ENCODE measurements at places on chromosomes 11 and 22.
A peak's percentile ranks its signal among the peaks of the same experiment; 100 is the strongest.

- no peak for DNase-seq
Observed at GRCh38 chr11:116360221-116360941, 412.4 kb downstream of the BUD13 start.

DNA sequence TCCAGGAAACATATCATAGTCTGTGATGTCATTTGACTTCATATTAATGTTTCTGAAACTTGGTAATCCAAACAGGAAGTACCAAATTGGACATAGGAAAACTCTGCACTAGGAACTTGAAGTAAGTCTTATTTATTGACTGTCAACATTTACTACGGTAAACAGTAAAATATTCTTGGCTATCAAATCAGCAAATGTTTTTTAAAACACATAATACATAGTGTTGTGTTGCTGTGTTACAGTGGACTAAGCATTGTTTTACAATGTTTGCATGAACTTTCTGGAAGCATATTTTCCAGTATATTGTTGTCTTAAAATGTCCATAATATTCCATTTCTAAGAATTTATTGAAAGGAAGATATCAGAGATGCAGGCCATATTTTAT is 2.8 kb upstream of the OR51E2 start:
- no peak for DNase-seq

GRCh38 chr11:124071623-124071948 is 30.5 kb upstream of the OR10G7 start:
- no peak for DNase-seq

DNA sequence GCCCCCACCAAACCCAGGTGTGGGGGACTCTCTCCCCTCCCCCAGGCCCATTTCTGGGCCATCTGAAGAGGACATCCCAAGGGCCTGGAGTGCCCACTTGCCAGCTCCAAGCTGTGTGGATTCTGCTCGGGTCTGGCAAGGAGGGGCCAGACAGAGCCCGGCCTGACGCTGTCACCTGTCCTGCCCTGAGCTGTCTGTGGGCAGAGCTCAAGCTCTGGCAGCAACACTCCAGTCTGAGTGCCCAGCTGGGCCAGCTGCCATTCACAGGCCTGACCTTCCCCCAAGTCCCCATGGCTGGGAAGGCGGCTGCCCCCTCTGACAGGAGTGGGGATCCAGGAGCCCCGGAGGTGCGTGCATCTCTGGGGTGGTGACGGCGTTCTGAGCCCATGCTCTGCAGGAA is 6.2 kb upstream of the PIM3 start:
- no peak for DNase-seq

DNA sequence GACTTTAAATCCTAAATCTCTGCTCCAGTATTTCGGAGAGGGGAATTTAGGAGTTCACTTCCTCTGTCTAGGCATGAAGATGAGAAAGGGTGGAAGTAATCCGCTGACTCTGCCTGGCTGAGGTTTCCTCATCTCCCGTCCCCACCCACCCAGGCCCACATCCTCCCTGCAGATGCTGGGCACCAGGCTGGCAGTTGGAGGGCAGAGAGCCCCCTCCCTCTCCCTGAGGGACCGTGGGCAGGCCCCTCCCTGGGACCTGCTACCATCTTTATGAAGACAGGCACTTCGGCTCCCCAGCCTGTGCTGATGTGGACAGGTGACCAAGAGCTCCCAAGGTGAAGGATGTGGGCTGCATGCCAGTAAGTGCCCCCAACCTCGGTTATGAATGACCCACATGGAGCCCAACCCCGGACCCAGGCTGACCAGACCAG is 6.7 kb downstream of the CASTOR1 start:
- DNase-seq: no peak

DNA sequence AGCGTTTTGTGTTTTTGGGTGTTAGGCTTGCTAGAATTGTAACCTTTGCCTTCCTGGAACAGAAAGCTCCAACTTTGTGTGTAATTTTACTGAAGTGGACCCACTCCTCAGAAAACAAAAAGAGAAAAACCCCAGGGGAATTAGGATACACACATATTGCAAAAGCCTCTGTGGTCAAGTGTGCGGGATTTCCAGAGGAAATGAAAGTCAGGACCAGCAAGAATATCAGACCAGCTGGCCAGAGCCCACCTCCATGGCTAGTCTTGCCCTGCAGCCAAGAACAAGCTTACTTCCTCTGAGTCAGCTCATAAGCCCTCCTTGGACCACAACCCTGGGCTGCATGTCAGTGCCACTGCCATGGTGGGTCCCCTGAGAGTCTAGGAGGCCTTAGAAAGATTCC is 37.0 kb upstream of the FTH1 start:
- DNase-seq: peak; percentile 55

DNA sequence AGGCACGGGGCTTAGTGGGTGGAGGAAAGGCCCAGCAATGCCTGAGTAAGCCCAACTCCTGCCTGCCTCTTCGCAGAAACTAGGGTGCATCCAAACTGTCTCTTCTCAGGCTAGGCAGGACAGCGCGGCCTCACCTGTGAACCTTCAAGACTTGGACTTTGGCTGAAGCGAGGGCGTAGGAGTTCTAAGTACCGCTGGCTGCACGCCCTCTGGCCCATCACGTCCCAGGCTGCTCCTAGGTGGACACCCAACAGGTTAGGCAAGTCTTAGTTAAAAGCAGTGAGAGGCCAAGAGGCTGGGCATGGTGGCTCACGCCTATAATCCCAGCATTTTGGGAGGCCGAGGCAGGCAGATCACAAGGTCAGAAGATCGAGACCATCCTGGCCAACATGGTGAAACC is 1.8 kb upstream of the DDB2 start:
- no peak for DNase-seq

DNA sequence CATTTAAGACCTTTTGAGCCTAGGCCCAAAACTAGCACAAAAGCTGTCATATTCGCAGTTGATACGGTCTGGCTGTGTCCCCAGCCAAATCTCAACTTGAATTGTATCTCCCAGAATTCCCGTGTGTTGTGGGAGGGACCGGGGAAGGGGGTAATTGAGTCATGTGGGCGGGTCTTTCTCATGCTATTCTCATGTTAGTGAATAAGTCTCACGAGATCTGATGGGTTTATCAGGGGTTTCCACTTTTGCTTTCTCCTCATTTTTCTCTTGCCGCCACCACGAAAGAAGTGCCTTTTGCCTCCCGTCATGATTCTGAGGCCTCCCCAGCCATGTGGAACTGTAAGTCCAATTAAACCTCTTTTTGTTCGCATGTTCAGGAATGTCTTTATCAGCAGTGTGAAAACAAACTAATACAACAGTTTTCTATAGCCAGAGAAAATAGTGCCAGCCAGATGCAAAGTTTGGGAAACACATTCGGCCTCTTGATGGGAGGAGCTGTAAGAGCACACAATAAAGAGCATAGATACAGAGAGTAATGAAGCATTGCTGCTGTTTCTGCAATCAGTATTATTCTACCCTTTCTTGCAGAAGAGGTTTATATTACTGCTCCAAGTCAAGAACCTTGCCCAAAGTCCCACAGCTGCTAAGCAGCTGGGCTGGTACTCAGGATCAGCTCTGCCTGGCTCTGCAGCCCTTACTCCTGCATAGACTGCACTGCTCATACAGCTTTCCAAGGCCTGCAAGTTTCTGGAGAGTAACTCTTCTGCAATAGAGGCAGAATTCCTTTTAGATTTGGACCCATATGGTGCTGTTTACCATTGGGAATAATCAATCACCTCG is 2.0 kb upstream of the ZNF195 start:
- no peak for DNase-seq

- DNase-seq: no peak
Observed at GRCh38 chr11:74683279-74683871, 47.9 kb downstream of the CHRDL2 start.

DNA sequence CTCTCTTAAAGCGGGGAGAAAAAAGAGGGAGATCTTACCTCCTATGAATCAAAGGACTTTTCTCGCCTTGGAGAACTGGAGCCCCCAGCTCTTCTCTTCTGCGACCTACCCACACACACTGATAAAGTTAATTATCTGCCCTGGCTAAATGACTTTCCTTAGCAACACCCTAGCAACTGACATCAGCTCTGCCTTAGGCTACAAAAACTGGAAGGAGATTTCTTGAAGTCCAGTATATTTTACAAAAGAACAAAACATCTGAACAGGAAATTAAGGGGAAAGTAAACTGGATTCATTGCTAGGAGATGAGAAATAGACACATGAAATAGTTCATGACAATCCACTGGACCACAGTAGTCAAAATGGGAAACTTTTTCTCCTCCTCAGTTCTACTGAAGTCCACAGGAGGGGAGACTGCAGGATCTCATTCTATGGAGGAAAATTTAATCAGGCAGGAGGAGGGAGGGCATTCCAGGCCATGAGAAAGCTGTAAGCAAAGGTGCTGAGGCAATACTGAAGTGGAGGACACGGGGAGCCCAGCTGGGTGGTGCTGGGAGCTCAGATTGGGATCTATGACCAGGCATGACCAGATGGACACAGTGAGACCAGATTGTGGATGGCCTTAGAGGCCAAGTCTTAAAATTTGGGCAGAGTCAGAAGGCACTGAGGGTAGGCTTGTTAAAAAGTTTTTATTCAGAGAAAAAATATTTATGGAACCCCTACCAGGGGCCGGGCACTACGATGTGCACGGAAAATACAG is 3.7 kb upstream of the SPON1 start:
- DNase-seq: no peak

- DNase-seq: no peak
Observed at GRCh38 chr11:119602745-119603373, 126.1 kb downstream of the NECTIN1 start.

DNA sequence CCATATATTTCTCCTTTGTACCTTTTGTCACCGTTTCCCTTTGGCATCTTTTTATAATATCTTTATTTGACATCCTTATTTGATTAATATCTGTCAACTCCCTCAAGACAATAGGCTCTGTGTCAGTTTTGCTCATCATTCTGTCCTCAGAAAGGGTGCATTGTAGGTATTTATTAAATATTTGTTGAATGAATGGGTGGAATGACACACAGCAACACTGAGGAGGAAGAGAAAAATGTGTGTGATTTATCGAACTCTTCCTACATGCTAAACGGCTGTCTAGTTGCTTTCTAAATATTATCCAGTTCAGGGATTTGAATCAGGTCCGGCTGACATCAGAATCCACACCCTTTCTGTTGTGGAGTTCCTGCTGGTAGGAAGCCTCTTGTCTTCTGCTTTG is 98.2 kb downstream of the NAV2 start:
- DNase-seq: no peak

GRCh38 chr11:19628018-19628417 is 84.6 kb upstream of the NAV2 start:
- DNase-seq: no peak
